ENCODE measurements at places on chromosomes 5 and 9.

DNA sequence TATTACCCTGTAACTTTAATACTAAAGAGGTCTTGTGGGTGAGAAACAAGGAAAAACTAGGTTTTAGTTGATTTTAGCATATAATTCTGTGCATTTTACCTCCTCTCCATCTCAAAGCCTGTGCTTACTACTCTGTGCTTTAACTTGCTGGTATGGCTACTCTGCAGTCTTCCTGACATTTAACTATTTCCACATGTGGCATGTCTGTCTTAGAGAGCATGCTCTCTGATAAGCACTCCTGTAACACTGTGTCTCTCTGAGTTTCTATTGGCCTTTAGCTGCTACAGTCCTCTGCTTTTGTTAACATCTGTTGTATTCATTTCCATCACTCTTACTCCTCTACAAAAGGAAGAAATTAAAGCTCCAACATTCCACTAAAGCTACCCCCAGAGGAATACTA lies 418.3 kb downstream of the RAB3C start:
- no peak for DNase-seq

DNA sequence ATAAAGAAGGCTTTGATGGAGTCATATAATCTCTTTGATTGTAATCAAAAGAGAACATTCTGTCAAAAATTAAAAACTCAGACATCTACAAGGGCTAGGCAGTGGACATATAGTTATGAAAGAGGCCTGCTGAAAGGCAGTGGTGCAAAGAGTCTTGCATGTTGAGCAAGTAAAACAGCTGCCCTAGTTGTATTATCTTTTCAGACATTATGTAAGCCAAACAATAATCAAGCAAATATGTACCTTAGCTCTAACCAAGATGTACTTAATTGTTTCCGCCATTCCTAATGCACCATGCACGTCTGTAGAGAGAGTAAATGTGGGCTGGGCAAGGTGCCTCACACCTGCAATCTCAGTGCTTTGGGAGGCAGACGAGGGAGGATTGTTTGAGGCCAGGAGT lies 14.3 kb downstream of the GAPT start:
- no peak for DNase-seq

GRCh38 chr9:129309906-129310305 lies 131.8 kb upstream of the IER5L start:
- DNase-seq, result no peak

DNA sequence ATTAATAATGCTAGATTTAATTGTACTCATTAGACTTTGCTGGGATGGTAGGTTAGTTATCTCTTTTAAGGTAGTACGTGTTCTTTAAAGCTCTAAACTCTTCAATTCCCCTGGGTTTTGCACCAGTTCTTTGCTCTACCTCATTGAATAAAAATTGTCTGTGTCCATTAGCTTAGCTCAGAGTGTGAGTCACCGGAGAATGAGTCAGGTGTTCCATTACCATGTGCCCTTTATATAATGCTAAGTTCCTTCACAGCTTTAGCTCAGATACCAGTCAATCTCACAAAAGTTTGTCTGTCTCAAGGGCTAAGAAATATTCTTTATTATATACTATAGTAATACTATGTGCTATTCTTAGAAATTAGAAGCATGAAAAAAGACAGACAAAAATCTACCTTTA lies 339.4 kb downstream of the PRELID2 start:
- DNase-seq, result no peak

- DNase-seq, result no peak
These were observed 583.1 kb downstream of the CCDC171 start for GRCh38 chr9:16135968-16136367.

Data from T-cell (primary cell).